Central memory CD4-positive, alpha-beta T cell (primary cell): ENCODE measurements at places on chromosomes 12 and 14.

- no peak for DNase-seq
Observed at GRCh38 chr12:129096184-129096583, 242.9 kb downstream of the GLT1D1 start.

GRCh38 chr12:68831272-68831671 is 23.3 kb downstream of the MDM2 start:
- no peak for DNase-seq

GRCh38 chr12:7221486-7221885 is 32.0 kb downstream of the PEX5 start:
- DNase-seq, result no peak

DNA sequence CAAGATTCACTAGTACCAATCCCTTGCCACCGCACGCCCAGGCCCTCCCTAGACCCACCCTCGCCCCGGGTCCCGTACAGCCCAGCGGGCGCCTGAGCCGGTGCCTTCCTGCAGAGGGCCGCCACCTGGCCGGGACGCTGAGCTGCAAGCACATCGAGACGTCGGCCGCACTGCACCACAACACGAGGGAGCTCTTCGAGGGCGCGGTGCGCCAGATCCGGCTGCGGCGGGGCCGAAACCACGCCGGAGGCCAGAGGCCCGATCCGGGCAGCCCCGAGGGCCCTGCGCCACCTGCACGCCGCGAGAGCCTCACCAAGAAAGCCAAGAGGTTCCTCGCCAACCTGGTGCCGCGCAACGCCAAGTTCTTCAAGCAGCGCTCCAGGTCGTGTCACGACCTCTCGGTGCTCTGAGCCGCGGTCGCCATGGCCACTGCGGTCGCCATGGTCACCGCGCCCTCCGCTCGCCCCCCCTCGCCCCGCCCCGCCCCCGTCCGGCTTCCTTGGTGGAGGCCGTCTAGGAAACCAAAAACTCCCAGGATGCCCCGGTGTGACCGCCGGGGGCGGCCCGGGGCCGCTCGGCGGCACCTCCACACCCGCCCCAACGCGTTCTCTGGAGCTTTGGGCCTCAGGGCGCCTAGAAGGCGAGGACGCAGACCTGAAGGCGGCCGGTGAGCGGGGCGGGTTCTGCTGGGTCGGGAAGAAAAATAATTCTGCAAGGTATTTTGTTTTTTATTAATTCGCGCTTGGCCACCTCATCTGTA is 3.7 kb downstream of the REM2 start:
- peak; percentile 75 for DNase-seq

GRCh38 chr14:103000291-103000921 is 56.9 kb downstream of the CDC42BPB start:
- no peak for DNase-seq

- DNase-seq, result no peak
Observed at GRCh38 chr12:108793756-108794441, 62.6 kb upstream of the CORO1C start.

GRCh38 chr12:59499774-59500173 is 96.1 kb upstream of the SLC16A7 start:
- DNase-seq, result no peak

DNA sequence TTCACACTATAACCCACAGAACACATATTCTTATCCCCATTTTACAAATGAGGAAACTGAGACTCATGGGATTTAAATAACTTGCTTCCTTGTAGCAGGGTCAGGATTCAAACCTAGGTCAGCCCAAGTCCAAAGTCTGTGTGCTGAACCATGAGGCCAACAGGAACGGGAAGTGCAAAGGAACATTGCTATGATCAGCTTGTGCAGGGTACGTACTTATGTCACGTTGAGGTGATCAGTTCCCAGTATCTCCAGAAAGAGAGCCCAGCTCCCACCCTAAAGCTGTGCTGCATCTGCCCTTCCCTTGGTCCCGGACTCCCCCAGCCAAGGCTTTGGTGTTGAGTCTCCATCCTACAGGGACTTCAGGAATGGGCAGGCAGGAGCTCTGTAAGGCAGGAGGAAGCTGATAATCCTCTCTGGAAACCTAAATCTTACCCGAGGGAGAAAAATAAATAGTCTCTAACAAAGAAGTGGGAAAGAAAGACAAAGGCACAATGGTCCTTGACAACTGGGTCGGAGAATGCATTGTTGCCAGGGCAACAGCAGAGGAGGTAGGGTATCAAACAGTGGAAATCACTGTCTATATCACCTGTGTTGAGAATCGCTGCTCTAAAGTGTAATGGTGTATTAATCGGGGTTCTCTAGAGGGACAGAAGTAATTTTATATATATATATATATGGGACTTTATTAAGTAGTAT is 82.5 kb upstream of the FICD start:
- no peak for DNase-seq

- no peak for DNase-seq
Observed at GRCh38 chr12:80356097-80356496, 87.9 kb upstream of the PTPRQ start.

- DNase-seq, result no peak
Observed at GRCh38 chr12:68294251-68294650, 37.9 kb downstream of the MDM1 start.

- peak; percentile 69 for DNase-seq
Observed at GRCh38 chr12:56687223-56688128, 608 bp downstream of the PTGES3 start.

DNA sequence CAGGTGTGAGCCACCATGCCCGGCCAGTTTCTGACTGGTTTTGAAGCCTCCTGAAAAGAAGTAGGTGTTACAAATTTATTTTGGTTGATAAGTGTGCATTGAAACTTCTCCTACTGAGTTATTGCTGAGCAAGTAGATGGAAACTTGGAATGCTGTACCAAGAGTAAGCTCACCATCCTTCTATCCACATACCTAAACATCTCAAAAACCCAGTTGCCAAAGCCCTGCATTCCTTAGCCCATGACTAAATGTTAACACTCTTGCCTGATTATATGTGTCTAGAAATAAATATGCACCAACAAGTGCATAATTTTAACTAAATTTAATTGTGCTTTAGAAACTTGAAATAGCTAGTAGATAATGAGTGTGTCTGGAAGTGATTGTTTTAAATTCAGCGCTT is 357.8 kb downstream of the DUSP6 start:
- DNase-seq, result no peak

DNA sequence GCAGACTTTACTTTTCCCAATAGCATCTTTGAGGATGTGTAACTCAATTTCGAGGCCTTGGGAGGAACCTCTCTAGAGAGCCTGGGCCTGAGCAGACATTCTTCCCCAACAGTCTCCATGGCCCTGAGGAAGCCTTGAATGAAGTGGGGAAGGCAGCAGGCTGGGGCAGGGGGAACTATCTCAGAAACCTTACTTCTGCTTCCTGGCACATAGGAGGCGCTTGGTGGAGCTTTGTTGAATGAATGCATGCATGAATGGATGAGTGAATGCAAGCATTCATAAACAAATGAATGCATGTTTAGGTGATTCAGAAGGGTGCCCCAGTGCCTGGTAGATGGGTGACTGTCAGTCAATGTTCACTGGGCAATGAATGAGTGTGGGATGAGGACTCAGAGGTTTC is 58.3 kb downstream of the GALNT16 start:
- no peak for DNase-seq

- no peak for DNase-seq
Observed at GRCh38 chr14:72254937-72255472, 322.8 kb downstream of the RGS6 start.

DNA sequence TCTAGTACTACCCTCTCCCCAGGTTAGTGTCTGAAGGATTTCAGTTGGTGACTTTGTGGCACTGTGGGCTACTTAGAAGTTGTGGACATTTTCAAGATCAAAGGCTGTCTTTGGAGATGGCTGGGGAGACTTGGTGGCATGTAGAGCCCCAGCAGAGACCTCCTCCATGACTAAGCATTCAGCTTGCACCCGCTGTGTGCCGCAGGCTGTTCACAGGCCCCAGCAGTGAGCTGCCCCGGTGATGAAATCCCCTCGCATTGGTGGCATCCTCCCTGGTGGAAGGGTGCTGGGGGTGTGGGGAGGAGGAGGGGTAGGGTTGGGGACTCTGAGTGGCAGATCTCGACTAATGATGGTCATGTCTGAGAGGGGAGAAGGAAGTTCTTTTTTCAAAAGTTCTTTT is 173.9 kb downstream of the TSPAN9 start:
- no peak for DNase-seq

DNA sequence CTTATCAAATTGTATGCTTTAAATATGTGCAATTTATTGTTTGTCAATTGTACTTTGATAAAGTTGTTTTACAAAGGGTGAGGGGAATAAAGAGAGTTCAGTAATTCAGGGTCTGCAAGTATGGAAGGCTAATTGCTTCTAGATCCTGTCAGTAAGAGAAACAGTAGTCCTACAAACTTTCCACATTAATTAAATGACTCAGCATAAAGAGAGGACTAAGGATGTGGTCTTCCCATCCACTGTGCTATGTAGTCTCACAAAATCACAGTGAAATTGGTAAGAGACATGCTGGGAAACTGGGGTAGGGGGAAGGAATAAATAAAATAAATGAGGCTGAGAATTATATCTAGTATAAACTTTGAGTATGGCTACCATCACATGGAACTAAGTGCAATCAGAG is 130.2 kb upstream of the PKP2 start:
- DNase-seq, result no peak

- no peak for DNase-seq
Observed at GRCh38 chr12:115984616-115985015, 292.9 kb downstream of the MED13L start.

DNA sequence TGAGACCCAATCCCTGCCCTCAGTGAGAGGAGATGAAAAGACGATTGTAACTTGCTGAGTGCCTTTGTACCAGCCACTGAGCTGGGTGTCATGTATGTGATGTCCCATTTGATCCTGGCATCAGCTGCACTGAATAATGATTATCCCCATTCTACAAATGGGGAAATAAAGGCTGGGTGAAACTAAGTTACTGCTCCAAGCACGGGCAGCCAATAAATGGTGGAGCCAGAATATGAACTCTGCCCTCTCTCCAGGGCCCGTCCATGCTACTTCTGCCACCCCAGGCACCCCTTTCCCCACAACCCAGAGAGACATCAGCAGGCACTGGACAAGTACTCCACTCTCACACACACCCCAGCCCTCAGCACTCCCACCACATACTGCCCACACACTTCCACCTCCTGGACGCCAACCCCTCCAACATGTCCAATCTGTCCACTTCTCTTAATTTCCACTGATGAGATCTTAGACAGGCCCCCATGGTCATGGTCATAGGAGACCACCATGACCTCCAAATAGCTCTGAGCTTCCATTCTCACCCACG is 115.8 kb downstream of the DICER1 start:
- no peak for DNase-seq

DNA sequence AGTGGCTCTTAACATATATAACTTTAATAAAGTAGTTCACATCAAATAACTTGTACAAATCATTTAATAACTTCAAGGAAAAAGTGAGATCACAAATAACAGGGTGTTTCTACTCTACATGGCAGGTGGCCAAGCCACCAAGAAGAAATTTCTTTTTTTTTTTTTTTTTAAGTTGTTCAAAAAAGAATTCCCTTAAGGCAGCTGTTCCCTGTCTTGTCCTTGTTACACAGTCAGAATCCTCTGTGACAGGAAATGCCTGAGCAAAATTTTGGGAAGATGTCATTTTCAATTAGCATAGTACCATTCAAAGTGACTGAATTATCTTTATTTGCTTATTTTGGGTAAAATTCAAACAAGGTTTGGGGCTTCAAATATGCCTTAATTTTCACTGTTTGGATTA is 79.4 kb downstream of the LIN7A start:
- no peak for DNase-seq

- DNase-seq, result no peak
Observed at GRCh38 chr12:22759769-22760674, 135.1 kb downstream of the ETNK1 start.

GRCh38 chr12:7411343-7411742 is 32.6 kb downstream of the CD163L1 start:
- DNase-seq, result no peak

DNA sequence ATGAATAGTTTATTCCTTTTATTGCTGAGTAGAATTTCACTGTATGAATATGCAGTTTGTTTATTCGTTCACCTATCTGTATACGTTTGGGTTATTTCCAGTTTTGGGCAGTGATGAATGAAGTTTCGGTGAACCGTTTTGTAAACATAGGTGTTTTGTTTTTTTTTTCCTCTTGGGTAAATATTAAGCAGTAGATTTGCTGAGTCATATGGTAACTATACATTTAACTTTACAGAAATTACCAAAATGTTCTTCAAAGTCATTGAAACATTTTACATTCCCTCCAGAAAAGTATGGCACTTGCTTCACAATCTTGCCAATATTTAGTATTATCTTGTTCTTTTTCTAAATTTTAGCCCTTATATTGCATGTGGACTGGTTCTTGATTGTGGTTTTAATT is 3.8 kb upstream of the ABCC9 start:
- no peak for DNase-seq

DNA sequence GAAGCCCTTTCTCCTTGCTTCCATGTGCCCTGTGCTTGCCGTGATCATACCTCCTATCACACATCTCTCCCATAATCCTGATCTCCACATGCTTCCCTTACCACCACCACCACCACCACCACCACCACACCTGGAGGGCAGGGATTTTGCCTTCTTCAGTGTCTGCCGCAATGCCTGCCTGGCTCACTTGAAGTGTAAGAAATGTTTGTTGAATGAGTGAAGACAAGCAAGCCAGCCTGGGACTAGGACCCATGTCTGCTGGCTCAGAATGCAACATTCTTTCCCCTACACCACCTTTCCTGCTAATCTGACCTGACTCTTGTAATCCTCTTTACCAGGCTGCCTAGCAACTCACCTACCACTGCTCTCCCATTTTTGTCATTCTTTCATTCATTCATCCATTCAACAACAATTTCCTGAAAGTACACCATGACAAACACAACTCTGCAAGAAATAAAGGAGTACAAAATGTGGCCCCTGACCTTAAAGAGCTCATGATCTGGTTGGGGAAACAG is 3.5 kb upstream of the NID2 start:
- DNase-seq, result no peak

GRCh38 chr12:1422604-1423315 is 171.6 kb downstream of the FBXL14 start:
- DNase-seq, result peak; percentile 29

GRCh38 chr14:28744126-28744525 is 22.5 kb upstream of the FOXG1 start:
- no peak for DNase-seq

DNA sequence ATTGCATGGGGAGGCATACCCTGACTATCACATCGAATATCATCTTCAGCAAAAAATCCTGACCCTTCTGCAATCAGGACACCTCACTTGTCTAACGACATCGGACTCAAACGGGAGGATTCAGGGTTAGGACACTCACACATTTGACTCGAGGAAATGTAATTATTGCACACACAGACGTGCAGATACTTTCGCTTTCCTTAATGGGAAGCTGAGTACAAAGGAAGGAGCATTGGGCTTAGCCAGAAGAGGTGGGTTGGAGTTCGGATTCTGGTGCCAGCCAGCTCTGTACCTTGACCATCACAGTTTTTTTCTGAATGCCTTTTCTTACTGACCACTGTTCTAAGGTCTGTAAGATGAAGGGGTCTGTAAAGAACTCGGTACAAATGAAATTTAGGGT is 260.4 kb downstream of the GALC start:
- no peak for DNase-seq

- no peak for DNase-seq
Observed at GRCh38 chr12:110728628-110729027, 14.1 kb downstream of the PPP1CC start.

- DNase-seq, result no peak
Observed at GRCh38 chr12:119008691-119009221, 27.4 kb downstream of the SRRM4 start.
